Activated CD4-positive, alpha-beta T cell treated with anti-CD3 and anti-CD28 coated beads, Interleukin-2, amount 50 U/mL, for 1 hour (primary cell): ENCODE measurements at places on chromosomes 3 and 15.

- no peak for DNase-seq
These were observed 320.0 kb upstream of the RARB start for GRCh38 chr3:25107918-25108617.

DNA sequence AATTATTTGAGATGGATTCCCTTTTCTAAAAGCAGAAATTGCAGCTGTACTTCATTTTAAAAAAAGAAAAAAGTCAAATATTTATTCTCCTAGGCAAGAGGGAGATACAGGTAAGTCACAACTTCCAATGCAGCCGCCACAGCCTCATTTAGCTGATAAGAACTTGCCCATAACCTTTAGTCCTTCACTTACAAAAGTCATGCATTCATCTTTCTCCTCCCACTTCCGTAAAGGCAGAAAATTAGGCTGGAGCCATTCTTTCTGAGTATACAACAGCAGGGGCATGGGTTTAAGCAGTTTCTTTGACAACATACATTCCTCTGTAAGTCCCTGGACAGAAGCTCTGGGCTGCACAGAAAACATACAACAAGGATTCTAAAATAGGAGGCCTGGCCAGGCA, 4.3 kb downstream of the SUCLG2 start:
- DNase-seq, result no peak

- DNase-seq, result no peak
These were observed 805.8 kb downstream of the FHIT start for GRCh38 chr3:60445446-60445845.

DNA sequence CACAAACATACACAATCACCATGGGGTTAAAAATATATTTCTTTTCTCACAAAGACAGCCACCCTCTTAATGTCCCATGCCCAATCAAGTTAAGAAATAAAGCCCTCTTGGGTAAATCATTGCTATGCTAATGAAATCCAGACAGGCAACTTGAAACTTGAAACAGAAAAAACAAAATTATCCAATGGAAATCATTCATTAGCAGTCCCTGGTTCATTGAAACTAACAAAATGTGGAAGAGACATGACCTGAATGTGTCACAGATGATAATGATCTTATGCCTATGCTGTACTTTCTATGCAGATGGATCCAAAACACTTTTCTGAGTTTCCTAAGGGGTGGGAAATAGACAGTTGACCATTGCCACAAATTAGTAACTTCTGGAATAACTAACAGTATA, 983.7 kb downstream of the MCTP2 start:
- no peak for DNase-seq

DNA sequence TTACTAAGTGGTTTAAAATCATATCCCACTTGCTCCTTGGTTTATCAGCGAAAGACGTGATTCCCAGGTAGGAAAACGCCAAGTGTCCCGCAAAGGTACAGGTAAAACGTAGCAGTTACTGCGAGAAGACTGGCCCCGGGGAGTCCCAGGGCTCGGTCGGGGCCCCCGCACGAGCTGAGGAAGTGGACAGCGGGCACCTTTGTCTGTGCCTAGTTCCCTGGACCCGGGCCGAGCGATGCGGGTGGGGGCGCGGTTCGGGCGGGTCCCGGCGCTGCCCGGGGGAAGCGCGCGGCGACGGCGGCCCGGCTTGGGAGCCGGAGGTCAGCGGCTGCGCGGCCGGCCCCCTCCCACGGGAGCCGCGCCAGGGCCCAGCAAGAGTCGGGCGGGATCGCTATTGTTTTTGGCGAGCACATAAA, 864 bp upstream of the NEO1 start:
- DNase-seq, result no peak

GRCh38 chr15:22981051-22981840, 1.1 kb upstream of the CYFIP1 start:
- DNase-seq, result no peak

DNA sequence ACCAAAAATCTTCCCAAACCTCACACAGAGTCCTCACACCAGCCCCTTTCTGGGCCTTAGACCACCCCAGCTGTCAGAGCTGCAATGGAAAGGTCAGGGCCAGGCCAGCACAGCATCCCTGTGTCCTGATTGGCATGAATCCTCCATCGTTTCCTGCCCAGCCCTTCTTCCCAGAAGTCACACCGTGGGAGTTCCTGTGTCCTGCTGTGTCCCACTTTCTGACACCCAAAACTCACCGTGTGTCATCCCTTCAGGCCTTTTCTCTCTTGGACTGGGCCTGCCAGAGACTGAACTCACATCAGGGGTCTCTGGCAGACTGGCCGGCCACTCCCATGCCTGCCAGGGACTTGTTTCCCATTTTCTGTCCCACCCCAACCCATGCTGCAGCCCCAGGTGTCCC, 32.5 kb upstream of the CHRNB4 start:
- no peak for DNase-seq

DNA sequence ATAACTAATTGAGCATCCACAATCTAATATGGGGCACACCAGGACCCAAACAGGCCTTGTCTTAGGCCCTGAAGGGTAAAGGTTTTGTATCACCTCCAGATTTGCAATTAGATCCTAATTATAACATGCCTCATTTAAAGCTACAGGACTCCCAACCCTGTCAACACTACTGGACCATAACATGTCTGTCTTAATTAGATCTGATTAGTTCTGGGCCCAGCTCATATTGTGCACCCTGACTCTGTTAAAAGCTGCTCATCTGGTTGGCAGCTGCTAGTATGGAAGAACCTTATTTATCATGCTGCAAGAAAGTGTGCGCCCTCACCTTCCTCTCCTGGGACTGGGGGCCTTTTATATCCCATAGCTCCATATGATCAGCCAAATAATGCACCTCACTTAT, 457.8 kb downstream of the ROBO1 start:
- DNase-seq, result no peak

DNA sequence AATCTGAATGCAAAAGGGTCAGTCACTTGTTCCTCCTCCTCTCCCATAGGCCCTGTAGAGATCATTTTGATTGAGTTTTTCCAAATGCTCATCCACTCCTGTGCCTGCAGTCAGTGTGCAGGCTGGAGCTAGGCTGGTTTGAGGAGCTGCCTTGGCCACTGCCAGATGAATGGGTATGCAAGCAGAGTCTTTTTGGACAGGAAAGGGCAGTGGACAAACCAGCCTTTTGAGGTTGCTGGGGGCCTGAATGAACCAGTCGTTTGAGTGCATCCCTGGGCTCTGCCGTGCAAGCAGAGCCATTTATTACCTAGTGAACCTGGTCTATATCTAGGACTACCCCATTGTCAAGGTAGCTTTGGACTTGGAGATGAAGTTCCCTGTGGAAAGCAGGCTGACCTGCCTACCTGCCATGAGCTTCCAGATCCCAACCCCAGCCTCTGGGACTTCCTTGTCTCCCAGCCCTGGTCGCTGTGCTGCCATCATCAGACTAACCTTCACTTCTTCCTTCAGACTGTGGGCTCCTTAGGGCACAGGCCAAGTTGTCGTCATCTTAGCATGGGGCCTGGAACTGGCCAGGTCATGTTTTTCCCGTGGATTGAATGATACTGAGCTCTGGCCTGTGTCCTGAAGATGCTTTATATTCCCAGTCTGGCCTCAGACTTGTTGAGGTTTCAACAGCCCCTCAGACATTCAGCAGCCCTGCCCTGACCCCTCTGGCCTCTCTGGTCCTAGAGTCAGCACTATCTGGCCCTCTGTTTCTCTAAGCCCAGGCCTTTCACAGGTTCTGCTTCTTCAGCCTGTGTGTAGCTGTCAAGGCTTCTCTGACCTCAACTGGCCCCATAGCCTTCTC, 55.5 kb upstream of the PRR23C start:
- DNase-seq, result no peak

DNA sequence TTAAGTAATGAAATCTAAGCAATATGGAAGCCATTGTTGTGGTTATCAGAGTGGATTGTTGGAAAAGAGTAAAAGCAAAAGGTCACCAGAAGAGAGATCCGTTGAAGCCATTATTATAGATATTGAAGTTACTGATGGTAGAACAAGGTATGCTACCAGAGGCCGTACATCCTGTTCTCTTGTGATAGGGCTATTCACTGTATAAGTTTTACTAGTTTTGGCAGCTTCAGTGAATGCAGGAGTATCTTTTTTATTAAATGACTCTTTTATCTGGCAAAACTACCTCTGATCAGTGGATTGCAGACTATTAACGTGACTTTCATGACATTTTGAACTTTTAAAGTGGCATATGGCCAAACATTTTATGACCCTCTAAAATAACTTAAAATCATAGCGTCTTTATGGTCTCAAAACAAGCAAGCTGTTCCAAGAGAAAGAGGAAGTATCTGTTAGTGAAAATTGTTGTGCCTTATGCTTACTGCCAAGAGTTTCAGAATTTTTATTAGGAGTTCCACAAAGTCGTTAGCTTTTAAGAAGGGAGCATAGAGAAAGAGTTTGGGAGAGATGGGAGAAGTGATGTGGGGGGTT, 102.9 kb downstream of the LRRC49 start:
- DNase-seq, result no peak

GRCh38 chr3:155188031-155188430, 105.5 kb downstream of the STRIT1 start:
- DNase-seq, result no peak

- DNase-seq, result no peak
These were observed 495.0 kb upstream of the ZNF385D start for GRCh38 chr3:22245811-22246583.

GRCh38 chr3:45104715-45105711, 41.2 kb downstream of the CDCP1 start:
- DNase-seq, result no peak

DNA sequence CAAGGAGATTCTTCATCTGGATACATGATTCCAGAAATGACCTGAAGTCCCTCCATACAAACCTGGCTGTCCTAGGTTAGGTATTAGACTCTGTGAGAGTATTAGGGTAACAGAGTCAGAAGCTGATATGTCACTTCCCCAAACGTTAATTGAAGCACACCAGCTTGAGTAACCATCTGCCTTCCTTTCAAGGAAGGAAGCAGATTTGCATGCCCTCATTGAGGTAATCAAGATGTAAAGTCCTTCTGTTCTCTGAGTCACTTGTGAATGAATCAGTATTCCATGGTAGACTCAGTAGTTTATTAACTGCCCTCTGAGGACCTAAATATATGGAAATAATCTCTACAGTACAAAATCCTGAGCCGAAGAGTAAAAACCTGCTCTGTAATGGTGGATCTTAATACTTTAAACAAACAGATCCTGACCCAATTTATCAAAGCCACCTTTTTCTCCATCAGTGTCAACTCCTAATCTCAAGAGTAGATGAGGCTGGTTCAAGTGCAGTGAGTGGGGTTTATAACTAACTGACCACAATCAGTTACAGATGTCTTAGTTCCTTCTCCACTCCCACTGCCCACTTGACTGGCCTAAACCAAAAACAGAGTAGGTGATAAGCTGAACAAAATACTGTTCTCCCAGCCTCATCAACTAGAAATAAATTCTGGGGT, 246.2 kb upstream of the CHRM5 start:
- no peak for DNase-seq

DNA sequence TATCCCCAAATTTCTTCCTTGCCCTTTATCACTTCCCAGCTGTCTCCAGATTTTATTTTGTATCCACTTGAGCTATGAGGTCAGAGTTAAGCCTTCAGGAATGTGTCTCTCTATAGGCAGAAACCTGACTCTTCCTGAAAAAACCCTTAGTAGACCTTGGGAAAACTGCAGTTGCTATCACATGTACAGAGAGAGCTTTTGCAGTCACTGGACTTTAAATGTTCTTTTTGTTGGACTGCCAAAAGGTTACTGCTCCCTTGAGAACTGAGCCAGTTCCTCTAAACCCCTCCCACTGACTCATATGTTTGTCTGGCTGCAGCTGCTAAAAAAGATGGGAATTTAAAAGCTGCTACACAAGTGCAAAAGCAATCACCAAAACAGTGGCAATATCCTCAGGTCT, 169.1 kb upstream of the CCDC54 start:
- DNase-seq, result no peak

- DNase-seq, result no peak
These were observed 106.7 kb downstream of the DPH6 start for GRCh38 chr15:35439291-35439690.

GRCh38 chr15:58095415-58095814, 29.9 kb upstream of the ALDH1A2 start:
- no peak for DNase-seq

DNA sequence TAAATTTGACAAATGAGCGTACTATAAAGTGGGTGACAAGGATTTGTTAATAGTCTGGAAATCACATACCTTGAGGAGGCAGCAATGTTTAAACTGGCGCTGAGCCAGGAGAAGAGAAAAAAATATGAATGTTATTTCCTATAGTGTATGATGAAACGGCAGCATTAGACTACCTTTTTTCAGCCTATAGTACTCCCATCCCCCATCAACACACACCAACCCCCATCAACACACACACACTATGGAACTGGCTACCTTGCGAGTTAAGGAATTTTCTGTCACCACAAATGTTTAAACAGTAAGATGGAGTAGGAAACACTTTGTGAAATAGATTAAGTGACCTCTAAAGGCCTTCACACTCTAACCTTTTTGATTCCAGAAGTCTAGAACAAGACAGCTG, 46.8 kb upstream of the ZCWPW2 start:
- DNase-seq, result no peak

DNA sequence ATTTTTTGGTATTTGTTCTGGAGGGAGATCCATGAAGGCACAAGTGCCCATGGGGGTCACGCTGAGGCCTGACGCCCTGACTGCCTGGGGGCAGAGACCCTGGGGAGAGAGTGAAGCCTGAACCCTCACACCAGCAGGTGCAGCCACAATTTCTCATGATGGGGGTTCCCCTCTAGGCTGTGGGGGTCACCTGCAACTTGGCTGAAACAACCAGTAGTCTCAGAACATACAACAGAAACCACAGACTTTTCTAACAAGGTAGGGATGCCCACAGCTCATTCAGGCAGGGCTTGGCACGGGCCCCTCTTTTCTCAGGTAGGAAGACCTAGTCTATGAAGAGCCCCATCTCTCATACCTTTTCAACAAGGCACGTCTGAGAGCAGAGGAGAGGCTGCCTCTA, 245.1 kb downstream of the ADAMTS17 start:
- no peak for DNase-seq

- DNase-seq, result no peak
These were observed 41.7 kb downstream of the ARIH1 start for GRCh38 chr15:72515591-72516389.

DNA sequence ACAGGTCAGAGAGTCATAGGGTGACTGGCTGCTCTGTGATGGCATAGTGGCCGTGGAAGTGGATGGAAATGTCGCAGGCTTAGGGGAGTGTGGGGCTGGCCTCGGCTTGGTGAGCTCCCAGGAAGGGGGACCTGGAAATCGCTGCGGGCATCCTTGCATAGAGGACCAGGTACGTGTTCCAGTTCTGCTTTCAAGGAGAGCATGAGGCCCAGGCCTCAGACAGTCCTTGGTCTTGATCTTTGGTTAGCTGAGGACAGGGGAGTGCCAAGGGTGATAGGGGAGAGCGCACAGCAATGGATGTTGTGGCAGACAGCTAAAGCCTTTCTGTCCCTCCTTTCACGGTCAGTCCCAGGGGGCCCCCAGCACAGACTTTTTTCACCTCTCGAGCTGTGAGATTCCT, 110.5 kb downstream of the SNRPN start:
- DNase-seq, result no peak

GRCh38 chr3:180875124-180875698, 37.3 kb upstream of the FXR1 start:
- no peak for DNase-seq

GRCh38 chr3:49017229-49017970, 980 bp downstream of the DALRD3 start:
- no peak for DNase-seq
